ENCODE measurements at places on chromosomes 5 and 9. TPM values are rescaled to one million over a fixed set of nuclear protein-coding genes. Genes with fewer than 3 reads are reported as not detected.
A peak's percentile ranks its signal among the peaks of the same experiment; 100 is the strongest.

The SEMA6A gene
- total RNA-seq = 406 TPM

The LPAR1 gene
- 4.9 TPM for total RNA-seq

The MAMDC2 gene
- total RNA-seq = 6.0 TPM

- DNase-seq = no peak
Observed at GRCh38 chr5:71817891-71818290, 98.8 kb downstream of the CARTPT start.

GRCh38 chr9:82593501-82593900, 469.4 kb downstream of the RASEF start:
- no peak for DNase-seq

DNA sequence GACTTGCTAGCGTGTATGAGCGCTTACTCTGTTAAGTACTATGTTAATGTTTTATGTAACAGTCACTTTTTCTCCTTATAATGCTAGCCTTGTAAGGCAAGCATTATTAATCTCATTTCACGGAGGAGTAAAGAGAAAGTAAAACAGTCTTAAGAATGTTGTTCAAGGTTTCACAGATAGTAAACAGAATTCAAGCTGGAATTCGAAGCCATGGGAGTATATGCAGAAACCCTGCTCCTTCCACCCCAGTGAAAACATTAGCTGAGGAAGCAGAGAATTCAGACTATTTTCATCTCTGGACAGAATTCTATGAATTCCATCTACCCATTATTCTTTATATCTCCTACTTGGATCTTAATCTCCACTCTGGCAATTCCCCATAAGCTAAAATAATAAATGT, 1028.3 kb upstream of the WWC1 start:
- no peak for DNase-seq

DNA sequence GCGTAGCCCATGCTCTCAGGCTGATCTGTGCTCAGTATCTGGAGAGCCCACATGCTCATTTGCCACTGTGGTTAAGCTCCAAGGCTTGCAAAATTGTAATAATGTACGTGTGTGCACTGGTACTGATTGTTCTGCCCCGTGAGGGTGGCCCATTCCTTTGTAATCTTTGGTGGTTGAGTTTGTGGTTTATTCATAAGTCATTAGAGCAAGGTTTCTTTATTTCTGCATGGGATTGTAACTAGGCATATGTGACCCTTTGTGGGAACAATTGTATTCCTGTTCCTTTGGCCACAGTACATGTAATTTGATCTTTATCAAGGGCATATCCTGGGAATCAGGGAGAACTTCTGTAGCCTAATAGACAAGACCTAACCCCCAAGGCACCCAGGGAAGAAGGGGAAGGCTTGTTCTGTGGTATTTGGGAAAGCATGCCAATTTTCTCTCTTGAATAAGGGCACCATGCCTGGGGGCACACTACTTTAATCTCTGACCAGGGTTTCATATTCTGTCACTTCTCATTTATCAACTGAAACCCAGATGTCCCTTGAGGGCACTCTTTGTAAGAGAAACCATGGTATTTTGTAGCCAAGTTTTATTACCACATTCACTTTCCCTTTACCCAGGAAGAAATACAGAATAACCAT, 74.6 kb downstream of the NPR3 start:
- no peak for DNase-seq

DNA sequence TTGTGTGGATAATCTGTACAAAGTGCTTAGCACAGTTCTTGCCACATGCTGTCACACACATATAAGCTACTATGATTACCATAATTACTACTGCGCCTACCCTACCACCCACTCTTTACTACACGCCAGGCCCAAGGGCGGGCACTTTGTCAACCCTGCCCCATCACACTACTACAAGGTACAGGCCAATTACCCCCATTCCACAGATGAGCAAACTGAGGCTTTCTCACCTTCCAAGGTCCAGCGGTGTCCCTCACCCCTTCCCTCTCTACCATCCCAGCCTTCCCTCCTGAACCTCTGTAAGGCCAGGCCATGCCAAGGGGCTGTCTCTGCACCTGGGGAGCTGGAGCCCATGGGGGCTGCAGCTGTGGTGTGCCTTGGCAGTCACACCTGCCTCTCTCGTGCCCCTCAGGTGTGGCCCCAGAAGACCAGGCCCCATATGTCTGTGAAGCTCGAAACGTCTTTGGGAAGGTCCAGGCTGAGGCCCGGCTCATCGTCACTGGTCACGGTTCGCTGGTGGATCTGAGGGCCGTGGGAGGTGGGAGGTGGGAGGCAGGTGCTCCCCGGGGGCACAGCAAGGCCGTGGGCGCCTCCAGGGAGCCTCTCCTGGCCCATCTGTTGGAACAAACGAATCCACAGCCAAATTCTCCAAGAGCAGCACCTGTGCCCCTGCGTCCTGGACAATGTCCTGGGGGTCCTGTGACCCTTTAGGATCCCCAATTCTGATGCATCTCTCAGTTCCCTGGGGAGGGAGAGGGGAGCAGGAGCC, 54.6 kb downstream of the HMCN2 start:
- no peak for DNase-seq

The ARID3C gene
- 0.23 TPM for total RNA-seq

GRCh38 chr9:109115931-109116526, 3.7 kb downstream of the TMEM245 start:
- DNase-seq = no peak

DNA sequence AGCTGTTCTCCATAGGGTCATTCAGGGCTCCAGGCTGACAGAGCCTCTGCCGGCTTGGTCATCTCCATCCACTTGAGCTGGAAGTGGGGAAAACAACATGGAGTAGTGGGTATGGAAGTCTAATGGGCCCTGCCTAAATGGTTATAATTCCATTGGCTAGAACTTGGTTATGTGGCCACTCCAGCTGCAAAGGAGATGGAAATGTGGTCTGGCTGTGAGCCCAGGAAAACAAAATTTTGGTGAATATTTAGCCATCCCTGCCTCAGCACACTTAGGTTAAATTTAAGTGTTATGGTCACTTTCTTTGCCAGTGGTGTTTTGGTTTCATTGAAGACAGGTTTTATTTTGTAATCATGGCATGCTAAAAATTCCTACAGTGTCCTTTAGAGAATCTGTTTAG, 112.3 kb downstream of the SMARCA2 start:
- DNase-seq = no peak

The PDE8B gene
- 0.53 TPM for total RNA-seq

- no peak for DNase-seq
Observed at GRCh38 chr5:150413176-150413901, 629 bp upstream of the CD74 start.

The GMCL2 gene
- total RNA-seq = not detected

- no peak for DNase-seq
Observed at GRCh38 chr5:32443145-32443540, 1.4 kb downstream of the ZFR start.

DNA sequence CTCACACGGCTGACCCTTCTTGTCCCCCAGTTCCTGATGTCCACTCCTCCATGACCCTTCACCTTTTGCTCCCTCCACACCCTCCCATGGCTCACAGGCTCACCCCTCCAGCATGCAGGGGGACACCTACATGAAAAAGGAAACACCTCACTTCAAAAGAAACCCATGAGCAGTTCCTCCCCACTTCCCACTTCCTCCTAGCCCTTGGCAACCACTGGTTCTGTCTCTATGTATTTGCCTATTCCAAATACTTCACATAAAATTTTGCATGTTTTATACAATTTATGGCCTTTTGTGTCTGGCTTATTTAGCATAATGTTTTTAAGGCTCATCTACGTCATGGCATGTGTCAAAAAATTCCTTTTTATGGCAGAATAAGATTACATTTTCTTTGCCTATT, 100.2 kb upstream of the S1PR3 start:
- DNase-seq = no peak

The PCDHGA2 gene
- 0.66 TPM for total RNA-seq

- DNase-seq = no peak
Observed at GRCh38 chr9:89678396-89679015, 73.7 kb downstream of the GADD45G start.

DNA sequence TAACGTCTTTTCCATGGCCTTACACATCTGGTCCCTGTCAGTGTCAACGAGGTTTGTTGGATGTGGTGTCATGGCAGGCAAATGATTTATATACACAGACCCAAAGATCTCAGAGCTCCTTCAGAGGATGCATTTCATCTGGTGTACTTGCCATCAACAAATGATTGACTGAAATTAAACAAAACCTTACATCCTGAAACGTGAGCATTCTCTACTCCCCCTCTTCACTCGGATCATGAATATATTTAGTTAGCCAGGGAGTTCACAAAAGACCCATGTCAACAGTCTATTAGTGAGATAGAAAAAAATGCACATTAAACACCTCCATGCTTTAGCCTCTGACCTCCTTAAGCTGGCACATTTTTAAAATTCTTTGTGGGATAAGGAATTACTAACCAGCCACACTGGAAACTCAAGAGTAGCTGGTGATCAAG, 215.6 kb downstream of the EFNA5 start:
- no peak for DNase-seq

DNA sequence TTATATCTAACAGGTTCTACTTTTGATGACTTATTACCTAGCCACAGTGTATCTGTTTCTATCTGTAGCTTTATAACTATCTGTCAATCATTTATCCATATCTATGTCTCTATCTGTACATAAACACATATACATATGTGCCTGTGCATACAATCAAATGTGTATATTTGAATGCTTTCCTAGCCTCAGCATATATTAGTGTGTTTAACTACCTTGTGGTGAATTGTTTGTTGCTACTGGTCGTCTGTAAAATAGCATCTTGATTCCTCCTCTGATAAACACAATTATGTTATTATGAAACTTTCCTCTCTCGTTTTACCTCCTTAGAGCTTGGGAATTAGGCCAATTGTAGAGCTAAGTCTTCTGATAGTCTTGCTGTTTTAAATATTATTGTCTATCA, 44.4 kb downstream of the PARP8 start:
- DNase-seq = no peak

DNA sequence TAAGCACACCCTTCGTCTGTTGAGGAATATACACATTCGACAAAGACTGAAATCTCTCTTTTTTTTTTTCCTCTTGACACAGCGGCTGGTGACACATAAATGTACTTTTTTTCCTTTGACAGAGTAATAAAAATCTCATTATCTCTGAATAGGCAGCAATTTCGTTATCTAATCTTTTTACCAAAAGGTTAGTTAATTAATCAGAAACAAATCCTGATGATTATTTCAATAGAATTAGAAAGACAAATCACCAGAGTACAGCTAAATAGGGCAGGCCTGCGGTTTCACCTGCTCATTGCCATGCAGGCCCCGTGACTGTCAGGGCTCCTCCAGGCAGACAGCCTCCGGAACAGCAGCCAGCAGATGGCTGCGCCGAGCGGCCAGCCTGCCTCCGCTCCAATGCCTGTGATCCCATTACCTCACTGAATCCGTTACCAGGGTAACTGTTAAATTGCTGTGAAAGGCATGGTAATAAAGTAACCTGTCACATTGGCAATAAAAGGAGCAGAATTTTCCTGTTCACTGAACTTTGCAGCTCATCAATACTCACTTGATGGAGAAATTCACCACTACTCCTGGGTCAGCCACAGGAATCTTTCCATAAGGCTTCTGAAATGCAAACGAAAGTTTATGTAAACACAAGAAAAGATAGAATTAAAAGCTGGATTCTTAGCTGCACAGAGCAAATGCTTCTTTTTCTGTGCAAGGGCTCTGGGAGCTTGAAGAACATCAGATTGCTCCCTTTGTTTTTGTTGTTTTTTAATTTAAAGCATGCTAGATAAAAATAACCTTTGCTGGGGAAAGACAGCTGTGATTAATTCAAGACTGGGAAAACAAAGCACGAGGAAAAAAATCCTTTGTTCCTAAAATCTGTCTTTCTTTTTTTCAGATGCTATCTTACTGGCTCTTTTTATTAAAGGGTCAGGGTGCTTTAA, 666.4 kb upstream of the ZNF608 start:
- DNase-seq = peak; percentile 75

The C9 gene
- 0.21 TPM for total RNA-seq

GRCh38 chr5:52520171-52520570, 267.5 kb upstream of the ITGA1 start:
- no peak for DNase-seq

DNA sequence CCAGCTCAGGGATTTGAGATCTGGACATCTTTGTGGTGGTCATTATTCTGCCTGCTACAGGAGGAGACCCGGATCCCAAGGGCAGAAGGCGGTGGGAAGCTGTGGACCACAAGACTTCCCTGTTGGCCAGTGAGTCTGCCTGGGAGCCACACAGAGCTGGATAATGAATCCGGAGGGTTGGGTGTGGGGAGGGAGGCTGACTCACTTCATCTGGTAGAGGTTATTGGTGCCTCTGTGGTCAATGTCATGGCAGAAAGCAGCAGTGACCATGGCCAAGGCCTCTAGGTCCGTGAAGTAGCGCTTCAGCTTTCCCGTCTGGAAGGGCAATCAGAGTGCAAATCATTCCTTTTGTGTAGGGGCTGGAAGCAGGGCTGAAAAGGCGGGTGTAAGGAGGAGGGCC, 58.5 kb downstream of the PDE6A start:
- no peak for DNase-seq

- no peak for DNase-seq
Observed at GRCh38 chr9:98568234-98568908, 140.4 kb downstream of the GABBR2 start.

The SCAI gene
- total RNA-seq = 25.6 TPM

The BRD9 gene
- 50.5 TPM for total RNA-seq

The TDRD7 gene
- total RNA-seq = 2.8 TPM

GRCh38 chr9:124778575-124779367, 1.8 kb downstream of the OLFML2A start:
- peak; percentile 4 for DNase-seq

The IL3 gene
- not detected for total RNA-seq

The ANP32B gene
- 149 TPM for total RNA-seq

DNA sequence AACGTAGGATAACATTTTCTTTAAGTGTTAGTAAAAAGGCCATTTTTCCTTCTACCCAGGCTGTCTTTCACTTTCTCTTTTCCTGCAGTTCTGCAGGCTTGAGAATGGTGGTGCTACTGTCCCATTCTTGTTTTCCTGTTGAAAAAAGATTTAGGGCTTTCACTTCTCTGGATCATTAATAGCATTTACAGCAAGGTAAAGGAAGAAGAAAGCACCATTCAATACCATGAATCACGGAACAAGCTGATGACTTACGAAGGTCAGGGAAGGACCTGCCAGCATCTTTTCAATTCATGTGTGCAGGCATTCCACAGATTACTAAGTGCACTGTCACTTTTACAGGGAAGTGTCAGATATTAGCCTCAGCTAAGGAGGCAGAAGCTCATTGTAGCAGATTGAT, 292.8 kb downstream of the YTHDC2 start:
- DNase-seq = no peak

- DNase-seq = no peak
Observed at GRCh38 chr9:28539434-28540070, 966.3 kb upstream of the C9orf72 start.

GRCh38 chr5:18745988-18746615, 1111.8 kb downstream of the TAF11L14 start:
- no peak for DNase-seq
